ENCODE measurements at places on chromosomes 3 and 15.

GRCh38 chr15:100224206-100225185 is 117.3 kb downstream of the ADAMTS17 start:
- DNase-seq = no peak

DNA sequence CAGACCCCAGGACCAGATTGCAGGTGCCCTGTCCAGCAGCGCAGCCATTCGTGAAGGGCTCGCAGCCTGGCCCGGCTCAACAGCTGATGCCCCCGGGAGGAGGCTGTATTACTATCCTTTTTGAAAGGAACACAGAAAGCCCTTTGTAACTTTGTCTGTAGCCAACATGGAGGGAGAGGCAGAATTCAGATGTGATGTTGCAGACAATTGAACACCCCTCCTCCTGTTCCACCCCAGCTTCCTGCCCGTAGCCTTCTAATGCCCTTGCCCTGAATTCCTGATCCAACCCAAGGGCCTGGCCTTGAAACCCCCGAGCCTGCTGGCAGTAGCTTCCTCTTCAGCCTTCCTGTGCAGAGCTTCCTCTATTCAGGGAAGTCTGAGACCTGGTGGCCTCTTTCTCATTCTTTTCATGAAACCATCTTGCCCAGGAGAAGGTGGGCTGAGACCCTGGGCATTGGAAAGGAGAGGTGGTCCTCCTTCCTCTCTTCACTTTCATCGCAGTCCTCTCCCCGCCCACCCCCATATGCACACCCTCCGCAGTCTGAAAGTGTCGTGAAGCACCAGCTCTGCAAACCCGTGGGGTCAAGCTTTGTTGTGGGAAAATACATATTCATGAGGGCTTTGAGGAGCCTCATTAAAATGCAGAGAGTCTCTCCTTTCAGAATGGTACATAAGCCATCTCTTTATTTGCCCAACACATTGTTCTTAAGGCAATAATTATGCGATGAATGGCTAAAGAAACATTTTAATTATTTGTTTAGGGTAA is 109.2 kb downstream of the APBA2 start:
- no peak for DNase-seq

DNA sequence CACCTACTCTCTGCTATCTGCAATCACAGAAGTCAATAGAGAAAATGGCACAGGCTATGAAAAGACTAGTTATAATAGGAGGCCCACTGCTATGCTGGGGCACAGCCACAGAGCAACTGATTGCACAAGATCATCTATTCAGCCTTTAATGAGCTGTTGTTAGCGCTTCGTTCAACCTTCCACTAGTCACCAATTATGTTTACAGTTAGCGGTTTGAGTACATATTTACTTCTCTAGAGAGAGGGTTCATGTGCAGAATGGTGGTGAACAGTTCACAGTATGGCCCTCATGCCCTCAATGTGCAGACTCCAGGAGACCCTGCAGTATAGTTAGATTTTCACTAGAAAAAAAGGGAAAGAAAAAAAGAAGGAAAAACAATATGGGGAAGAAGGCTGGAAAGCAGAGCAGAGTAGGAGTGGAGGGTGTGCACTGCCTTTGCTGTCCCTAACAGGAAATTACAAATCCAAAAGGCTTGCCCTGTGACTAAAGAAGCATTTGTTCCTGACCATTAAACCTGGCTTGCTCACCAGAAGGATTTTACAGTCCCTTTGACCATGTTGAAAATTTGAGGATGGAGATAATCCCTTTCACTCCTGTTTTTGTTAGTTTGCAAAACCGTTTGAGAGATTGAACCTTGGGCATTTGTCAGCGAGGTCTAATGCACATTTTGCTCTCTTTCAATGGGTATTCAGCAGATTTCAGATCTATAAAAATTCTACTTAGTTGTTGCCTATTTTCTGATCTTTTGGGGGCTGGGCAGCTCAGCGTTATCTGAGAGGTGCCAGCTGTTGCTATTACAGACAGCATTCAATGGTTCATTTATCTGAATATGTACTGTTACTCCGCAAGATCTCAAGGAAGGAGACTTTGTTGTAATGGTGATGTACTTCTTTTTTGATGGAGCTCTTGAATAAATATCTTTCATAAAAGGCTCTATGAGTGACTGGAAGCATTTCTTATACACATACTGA is 296.1 kb downstream of the LSAMP start:
- peak; percentile 16 for DNase-seq

GRCh38 chr3:62119139-62119538 is 254.2 kb downstream of the FEZF2 start:
- DNase-seq = no peak
